T-helper 1 cell treated with Interleukin-12 subunit alpha and Interleukin-12 subunit beta and Interleukin-4 antibody, amounts not matched to agents 30 ng/mL and 1 ng/mL, for 36 hours (primary cell): ENCODE measurements at places on chromosomes 2 and 18. TPM values are rescaled to one million over a fixed set of nuclear protein-coding genes. Genes with fewer than 3 reads are reported as not detected.

The MARCO gene
- total RNA-seq = not detected in 2 replicates

The STAT4 gene
- total RNA-seq = 89.9 and 95.0 TPM in 2 replicates

The RNU2-63P gene
- 16.7 and 22.4 TPM in 2 replicates for total RNA-seq

The ASPRV1 gene
- 1.1 TPM in 2 replicates for total RNA-seq

The ANKRD29 gene
- total RNA-seq = 0.20 TPM in 1 of 2 replicates, not detected in the other

The GCKR gene
- total RNA-seq = not detected in 2 replicates

The ERBB4 gene
- not detected in 2 replicates for total RNA-seq
